NCI-H1105 (cell line): ENCODE measurements at places on chromosomes 4 and X.

GRCh38 chr4:74235135-74235534 lies 73.1 kb upstream of the EPGN start:
- no peak for DNase-seq

- no peak for DNase-seq
Observed at GRCh38 chr4:168755598-168756477, 254.2 kb downstream of the CBR4 start.

- DNase-seq, result peak; percentile 45
Observed at GRCh38 chr4:42282081-42282901, 115.0 kb upstream of the SHISA3 start.

- no peak for DNase-seq
Observed at GRCh38 chr4:122458625-122459024, 2.1 kb upstream of the IL2 start.

DNA sequence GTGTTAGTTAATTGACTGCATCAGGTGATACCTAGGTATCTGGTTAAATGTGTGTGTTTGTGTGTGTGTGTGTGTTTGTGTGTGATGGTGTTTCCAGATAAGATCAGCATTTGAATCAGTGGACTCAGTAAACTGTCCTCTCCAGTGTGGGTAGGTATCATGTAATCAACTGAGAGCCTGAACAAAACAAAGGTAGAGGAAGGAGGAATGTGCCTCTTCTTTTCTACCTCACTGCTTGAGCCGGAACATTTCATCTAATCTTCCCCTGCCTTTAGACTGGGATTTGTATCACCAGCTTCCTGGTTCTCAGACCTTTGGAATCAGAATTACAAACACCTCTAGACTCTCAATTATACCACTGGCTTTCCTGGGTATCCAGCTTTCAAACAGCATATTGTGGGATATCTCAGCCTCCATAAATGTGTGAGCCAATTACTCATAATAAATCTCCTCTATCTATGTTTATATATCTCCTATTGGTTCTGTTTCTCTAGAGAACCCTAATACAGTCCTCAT lies 120.5 kb downstream of the TBCK start:
- DNase-seq, result no peak

DNA sequence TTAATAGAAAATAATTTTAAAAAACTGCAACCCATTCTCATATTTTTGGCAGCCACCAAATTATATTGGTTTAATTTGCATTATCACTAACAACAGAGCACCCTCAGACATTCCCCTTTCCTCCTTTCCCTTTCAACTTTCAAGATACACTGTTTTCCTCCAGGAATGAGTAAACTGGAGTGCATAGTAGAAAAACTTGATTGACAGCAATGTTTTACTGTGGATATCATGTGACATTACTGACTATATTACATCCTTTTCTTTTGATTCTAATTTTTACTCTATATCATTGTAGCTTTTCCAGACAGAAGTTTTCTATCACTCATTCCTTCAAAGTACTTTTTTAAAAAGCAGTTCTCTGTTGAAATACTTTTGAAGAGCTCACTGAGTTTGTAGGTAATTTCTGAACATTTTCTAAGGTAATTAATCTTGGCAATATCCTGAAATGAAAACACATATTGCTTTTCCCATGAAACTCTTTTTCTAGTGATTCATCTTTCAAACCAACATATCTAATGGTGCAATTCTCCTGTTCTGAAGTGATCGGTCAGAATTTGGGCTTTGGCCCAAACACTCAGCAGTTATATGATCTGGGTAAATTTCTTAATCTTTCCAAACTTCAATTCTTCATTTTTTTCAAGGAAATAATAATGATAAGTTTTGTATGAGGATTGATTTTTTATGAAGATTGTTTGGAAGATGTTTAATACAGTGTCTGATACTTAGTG lies 920.4 kb upstream of the EPHA5 start:
- DNase-seq, result no peak

GRCh38 chrX:112846187-112846586 lies 5.6 kb upstream of the AMOT start:
- no peak for DNase-seq

GRCh38 chr4:68589790-68590189 lies 13.7 kb upstream of the UGT2B17 start:
- no peak for DNase-seq

GRCh38 chrX:51047950-51048349 lies 137.4 kb downstream of the BMP15 start:
- DNase-seq, result no peak

DNA sequence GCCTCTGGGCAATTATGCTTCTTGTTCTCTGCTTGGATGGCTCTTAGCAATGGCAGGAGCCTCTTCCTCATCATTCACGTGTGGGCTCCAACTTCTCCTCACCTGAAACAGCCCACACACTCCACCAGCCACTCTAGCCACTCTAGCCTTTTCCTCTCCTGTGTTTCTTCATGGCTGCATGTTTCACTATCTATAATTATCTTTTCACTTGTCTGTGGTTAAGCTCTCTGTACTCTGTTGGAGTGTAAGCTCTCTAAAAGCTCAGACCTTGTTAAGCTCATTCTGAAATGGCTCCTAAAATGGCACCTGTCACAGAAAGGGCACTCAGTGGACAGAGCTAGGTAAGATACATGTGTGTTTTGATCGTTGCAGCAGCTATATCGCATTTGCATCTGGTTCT lies 80.0 kb downstream of the SH3KBP1 start:
- DNase-seq, result no peak
